Cardiac septum (tissue), 1 donor: ENCODE measurements at places on chromosomes 3 and 15. TPM values are rescaled to one million over a fixed set of nuclear protein-coding genes. Genes with fewer than 3 reads are reported as not detected.
A peak's percentile ranks its signal among the peaks of the same experiment; 100 is the strongest.

GRCh38 chr3:74271541-74271940, 342.9 kb downstream of the CNTN3 start:
- no peak for DNase-seq

DNA sequence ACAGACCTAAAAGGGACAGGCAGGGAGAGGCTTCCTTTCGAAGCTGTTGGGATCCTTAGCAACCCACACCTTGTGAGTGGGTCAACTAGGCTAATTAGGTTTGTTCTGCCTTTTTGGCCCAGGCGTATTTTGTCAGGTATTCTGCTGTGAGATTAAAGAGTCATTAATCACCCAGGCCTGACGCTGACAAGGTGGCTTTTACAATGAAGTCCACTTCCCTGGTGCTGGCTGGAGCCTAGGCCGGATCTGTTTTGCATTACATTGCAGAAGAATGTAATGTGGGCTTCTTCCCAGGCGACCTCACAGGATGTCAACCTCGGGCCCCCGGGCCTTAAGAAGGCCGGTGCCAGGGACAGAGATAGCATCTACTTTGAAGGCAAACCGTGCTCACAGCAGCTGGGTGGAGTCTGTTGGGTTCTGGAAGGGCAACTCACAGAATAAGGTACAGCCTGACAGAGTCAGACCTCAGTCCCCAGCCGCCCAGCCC, 76.9 kb downstream of the HES1 start:
- no peak for DNase-seq

GRCh38 chr15:42226648-42227047, 18.5 kb upstream of the VPS39 start:
- no peak for DNase-seq

DNA sequence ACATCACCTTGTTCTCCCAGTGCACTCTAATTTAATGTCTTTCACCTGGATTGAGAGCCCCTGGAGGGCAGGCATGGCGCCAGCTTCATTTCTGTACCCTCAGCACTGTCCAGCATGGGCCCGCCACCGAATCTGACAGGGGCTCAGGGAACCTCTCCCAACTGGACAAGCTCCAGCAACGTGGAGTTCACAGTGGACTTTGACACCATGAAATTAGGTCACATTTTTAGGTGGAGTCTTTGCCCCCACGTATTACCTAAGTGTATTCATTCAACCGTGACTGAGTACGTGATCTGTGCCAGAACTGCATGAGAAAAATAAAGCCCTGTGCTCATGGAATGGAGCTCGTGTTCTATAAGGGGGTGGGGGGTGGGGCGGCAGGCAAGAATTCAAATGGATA, 94.1 kb upstream of the ATP2B2 start:
- DNase-seq = no peak

DNA sequence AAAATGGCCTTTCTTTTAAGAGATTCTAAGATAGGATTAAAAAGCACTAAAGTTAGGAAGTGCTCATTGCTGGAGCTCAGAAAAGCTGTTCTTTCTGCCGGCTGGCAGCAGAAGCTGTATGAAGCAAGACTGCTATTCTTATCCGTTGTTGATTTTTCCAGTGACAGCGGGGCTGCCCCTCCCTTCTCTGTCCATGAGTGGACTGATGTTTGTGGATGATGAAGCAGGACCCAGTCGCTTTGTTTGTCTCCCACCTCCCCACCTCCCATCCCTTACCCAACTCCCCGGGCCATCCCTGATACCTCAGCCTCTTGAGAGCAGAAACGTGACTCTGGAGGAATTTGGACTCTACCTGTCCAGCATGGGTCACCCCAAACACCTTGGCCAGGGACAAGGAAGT, 10.3 kb upstream of the MUSTN1 start:
- no peak for DNase-seq

GRCh38 chr3:65443739-65444446, 594.8 kb downstream of the MAGI1 start:
- no peak for DNase-seq

Gene CCR5
- 0.81 TPM for total RNA-seq

- DNase-seq = no peak
These were observed 517.0 kb upstream of the PPP2R3A start for GRCh38 chr3:135448520-135448919.

DNA sequence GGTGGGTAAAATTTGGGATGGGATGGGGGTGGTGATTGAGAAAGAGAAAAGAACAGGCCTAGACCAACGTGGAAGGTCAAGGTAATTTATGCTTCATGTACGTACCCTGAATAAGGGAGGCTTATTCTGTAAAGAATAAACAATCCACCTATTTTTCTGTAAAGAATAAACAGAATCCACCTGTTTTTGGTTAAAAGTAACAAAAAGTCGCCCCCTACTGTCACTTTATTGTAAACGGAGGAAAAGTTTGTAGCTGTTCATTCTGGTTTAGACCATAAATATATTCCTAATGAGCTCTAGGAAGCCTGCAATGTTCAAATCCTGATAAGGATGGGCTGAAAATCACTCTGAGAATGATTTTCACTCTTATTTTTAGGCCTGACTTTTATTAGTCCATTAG, 23.5 kb upstream of the SQOR start:
- DNase-seq = no peak

GRCh38 chr3:15321349-15321748, 11.0 kb downstream of the SH3BP5 start:
- no peak for DNase-seq

DNA sequence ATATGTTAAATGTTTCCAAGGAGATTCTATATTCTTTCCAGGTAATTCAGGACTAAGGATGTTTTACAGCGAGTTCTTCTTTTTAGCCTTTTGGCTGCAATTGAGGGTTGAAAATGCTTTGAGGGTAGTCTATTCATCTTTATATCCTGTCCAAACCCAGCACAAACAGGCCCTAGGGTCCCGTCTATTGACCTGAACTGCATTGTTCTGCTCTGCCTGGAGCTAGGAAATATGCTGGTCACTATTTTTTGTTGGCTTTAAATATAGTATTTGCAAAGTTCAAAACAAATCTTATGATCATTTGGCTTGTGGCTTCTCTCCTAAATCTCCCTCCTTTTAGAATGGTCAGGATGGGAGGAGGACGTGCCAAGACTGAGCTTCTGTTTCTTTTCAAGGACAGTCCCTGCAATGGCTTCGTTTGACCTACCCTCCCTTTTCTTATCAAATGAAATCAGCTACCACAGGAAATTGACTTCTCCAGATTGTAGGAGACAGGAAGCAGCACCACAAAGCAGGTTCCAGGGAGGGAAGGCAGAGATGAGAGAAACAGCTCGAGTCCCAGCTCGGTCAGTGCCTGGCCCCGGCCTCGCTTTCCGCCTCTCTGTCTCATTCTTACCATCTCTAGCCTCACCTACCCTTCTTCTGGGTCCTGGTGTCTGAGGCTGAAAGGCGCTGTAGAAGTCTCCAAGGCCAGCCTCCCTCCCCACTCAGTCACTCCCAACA, 27.6 kb upstream of the NRROS start:
- DNase-seq = no peak

Gene OR5H2
- total RNA-seq = not detected

GRCh38 chr3:71129611-71130431, 453.7 kb downstream of the FOXP1 start:
- no peak for DNase-seq

Gene ZNF106
- 691 TPM for total RNA-seq

Gene EBLN2
- 1.9 TPM for total RNA-seq

Gene OR5K2
- total RNA-seq = not detected

Gene PPM1L
- 28.8 TPM for total RNA-seq

DNA sequence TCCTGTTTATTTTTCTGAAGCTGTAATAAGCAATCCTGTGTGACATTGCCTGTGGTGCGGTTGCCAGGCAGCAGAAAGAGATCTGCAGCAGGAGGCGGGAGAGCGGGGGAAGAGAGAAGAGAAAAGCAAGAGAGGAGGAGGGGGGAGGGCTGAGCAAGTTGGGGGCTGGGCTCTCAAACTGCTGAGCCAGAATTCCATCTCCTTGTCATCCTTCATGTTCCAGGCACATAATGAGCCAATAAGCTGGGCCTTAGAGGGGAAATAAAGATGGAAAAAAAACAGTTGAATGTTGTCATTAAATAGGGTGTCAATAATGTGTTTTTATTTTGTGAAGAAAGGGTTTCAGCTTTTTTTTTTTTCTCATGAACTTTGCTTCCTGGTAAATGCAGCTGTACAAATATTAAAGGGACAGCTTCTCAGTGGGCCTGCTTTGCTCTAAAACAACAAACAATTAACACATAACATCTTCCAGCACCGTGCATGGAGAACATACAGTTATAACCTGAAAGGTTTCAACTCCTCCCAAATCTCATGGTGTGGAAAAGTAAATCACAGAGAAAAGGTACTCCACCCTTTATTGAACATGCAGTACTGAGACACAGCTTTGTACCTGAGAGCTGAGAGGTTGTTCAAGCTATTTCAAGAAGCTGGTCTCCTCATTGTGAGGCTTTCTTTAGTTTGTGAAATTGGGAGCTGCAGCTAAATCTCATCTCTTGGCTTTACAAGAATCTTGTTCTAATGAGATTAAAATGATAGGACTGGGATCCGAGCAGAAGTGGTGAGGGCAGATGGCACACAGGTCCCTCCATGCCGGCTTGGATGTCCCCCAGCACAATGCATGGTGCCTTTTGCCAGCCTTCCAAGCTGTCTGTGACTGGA, 451.1 kb upstream of the KCNMB2 start:
- DNase-seq = peak; percentile 90

- DNase-seq = no peak
These were observed 183.6 kb downstream of the SHOX2 start for GRCh38 chr3:157922614-157923013.
